ENCODE measurements at places on chromosomes 1 and 21.

DNA sequence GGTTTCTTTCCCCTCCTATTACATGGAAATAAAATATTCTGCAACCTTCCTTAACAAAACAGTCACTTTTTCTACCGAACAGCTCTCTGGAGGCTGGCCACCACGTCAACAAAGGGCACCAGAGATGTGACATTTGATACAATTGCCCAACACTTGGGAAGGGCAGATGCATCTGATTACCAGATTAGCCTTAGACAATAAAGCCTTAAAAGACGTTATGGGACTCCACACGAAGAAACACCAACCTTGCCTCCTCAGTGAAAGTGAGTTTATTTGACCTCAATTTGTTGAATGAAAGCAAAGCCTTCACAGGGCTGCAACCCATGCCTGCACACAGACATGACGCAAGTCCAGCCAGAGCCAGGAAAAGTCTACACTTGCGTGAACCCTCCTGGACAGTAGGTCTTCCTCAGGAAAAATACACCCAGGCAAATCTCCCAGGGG, 136.1 kb downstream of the TGFBR3 start:
- DNase-seq: no peak

GRCh38 chr1:113930499-113931161, 1.5 kb downstream of the HIPK1 start:
- DNase-seq: no peak

DNA sequence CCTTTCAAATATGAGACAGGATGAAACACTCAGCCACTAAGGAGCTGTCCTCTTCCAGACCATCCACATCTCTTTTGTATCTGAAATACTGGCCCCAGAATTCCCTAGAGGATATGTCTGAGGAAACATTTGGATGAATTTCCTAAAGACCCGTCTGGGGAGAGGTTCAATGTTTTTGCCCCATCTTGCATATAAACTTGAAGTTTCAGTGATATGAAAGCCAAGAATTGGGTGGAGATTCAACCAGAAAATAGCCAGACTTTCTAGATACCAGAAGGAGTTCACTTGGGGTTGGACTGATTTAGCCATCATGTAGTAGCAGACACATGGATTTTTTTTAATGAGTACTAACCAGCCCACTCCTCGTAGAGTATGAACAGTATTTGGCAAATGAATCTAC, 182.0 kb downstream of the PLPP3 start:
- no peak for DNase-seq

GRCh38 chr1:234776876-234777855, 167.2 kb upstream of the IRF2BP2 start:
- no peak for DNase-seq

DNA sequence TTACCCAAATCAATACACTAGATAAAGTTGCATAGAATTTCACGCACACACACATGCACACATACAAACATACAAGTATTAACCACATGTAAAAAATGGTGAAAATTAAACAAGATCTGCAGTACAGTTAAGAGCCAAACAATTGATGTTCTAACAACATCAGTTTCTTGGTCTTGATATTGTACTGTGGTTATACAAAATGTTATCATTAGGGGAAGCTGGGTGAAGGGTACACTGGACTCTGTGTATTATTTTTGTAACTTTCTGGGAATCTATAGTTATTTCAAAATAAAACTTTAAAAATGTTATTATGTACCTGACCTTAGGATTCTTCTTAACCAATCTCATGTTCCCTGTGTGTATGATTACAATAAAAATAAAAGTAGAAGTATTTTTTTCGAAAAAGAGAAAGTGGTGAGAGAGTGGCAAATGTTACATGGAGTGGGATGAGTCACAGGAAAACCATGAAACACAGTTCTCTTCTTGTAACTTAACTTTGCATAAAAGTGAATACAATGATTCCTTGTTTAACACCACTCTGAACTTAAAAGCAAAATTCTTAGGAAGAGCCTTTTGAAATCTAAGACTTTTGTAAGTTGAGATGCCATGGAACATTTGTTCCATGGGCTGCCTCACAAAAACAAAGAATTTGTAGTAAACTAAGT, 101.6 kb upstream of the RUNX1 start:
- DNase-seq: no peak

- DNase-seq: no peak
Observed at GRCh38 chr1:23908453-23909341, 4.5 kb downstream of the CNR2 start.

GRCh38 chr1:226719596-226720387, 19.3 kb downstream of the ITPKB start:
- DNase-seq: no peak

DNA sequence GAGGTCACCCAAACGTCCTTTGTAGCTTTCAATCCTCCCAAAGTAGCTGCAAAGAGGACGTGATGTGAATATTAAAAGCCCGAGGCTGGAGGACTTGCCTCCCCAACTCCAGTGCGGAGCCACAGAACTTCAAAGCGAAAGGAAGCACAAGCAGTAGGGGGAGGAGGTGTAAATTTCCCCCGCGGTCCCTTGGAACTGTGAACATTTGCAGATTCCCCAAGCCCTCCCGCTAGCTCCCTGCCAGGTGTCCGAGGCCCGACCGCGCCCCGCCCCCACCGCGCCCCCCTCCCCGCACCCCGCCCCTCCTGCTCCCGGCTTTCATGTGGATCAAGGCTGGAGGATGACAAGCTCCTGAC, 41.5 kb upstream of the HAO2 start:
- no peak for DNase-seq

GRCh38 chr1:33653226-33653625, 180.8 kb downstream of the ZSCAN20 start:
- DNase-seq: no peak

GRCh38 chr1:110425612-110426152, 18.2 kb upstream of the LAMTOR5 start:
- no peak for DNase-seq

- DNase-seq: no peak
Observed at GRCh38 chr1:39106801-39107327, 80.7 kb downstream of the NDUFS5 start.

- no peak for DNase-seq
Observed at GRCh38 chr1:1262071-1262470, 11.6 kb downstream of the UBE2J2 start.

DNA sequence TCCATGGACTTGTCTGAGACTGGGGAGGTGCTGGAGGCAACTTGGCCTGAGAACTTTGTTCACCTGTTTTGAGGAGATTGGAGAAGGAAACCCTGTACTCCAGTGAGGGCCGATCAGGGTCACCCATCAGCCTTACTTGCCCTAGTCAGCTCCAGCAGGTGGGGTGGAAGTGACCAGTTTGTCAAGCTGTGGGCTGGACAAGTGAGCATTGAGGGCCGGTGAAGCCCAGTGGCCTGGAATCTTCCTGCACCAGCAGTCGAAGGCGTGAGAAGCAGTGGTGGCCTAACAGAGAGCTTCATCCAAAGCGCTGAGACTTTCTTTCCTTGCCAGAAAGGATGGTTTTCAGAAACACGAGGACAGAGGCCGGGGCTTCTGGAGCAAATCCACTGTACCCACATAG, 9.6 kb downstream of the SLC37A1 start:
- no peak for DNase-seq

DNA sequence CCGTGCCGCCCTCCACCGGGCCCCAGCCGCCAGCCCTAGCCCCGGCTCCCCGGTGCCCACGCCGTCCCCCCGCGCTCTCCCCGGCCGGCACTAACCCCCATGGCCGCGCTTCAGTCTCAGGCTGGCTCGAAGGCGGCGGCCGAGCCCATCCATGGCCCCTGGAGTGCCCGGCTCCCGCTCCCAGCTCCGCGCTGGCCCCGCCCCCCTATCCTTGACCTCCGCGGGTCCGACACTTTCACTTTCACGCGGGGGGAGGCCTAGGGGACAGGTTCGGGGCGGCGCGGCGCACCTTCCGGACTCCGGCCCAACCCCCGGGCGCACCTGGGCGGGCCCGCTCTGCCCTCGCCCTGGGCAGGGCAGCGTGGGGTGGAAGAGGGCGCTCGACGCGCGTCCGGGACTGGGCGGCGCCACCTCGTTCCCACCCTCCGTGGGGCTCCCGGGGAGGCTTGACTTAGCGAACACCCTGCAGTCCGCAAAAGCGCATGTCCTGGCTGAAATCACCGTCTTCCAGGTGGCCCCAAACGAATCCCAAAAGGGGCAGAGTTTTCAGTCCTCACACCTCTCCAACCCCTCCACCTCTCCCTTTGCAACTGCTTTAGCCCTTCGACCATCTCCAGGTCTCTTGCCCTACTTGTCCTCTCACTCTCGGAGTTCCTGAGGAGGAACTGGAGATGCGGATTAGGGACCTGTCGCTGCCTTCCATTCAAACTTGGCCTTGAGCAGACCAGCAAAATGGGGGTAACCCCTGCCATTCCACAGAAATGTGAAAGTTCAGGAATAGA, 3.9 kb upstream of the DENND2D start:
- DNase-seq: peak; percentile 37

DNA sequence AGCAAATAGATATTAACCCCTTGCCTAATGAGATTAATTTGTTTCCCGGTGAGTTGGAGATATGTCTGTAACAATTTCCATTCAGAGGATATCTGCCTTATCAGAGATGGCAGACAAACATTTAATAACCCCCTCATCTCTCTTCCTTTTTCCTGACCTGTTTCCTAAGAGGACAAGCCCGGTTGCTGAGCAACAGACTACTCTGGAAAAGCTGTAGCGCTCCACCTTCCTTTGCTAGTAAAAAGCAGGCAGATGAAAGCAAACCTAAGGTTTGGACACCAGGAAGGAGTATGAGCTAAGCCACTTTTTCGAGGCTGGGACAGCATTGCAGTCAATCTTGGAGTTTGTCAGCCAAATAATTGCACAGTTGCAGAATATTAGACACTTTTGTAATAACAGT, 82.4 kb downstream of the RGS21 start:
- no peak for DNase-seq

DNA sequence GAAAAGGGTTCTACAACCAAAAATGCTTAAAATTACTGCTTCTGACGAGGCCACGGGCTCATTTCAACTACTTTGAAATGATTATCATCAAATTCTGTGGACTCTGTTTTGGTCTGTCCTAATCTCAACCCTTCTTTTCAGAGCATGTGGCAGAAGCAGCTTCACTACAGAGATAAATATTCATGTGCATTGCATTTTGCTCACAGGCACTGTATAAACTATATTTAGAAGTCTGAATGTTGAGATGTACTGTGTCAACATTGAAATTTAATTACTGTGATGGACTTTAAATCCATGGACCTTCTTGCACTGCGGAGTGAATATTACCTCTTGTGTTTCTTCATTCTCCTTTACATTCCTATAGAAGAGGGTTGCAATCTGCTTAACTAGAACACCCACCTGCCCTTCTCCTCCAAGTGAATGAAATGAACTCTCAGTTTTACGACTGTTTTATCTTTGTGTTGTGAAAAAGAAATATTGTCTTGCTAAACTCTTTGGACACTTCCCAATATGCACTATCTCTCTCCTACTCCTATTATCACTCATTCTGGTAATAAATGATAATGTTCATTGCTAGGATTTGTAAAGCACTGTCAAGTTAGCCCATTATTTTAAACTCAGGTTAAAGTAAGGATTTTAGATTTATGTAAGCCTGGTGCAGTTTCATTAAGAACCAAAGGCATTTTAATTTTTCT, 281.2 kb upstream of the ST6GALNAC5 start:
- no peak for DNase-seq

DNA sequence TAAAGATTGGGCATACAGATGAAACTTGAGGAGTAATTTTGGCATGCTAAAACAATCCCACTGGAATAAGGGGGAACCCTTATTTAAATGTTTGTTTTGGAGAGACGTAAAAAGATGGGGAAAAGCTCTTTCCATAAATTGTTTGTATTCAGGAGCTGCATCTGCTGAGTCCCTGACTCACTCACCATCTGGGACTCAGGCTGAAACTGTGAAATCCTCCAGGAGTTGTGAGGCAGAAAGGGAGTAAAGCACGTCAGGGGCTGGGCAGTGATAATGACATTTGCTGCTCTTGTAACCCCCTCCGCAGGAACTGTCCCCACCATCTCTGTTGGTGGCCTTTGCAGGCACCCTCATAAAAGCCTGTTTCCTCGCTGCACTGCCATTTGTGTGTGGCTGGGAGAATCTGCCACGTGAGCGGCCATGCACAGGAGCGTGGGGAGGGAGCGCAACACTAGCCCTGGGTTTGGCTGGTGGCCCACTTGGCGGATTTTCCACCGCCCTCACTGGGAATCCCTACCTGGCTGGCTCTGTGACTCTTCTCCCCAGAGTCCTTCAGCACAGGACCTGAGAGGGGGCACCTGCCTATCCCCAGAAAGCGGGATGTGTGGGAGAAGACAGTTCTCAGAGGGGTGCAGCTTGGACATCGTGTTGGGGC, 45.3 kb downstream of the ZSCAN20 start:
- DNase-seq: no peak

- no peak for DNase-seq
Observed at GRCh38 chr1:223831755-223832636, 13.8 kb downstream of the TP53BP2 start.

DNA sequence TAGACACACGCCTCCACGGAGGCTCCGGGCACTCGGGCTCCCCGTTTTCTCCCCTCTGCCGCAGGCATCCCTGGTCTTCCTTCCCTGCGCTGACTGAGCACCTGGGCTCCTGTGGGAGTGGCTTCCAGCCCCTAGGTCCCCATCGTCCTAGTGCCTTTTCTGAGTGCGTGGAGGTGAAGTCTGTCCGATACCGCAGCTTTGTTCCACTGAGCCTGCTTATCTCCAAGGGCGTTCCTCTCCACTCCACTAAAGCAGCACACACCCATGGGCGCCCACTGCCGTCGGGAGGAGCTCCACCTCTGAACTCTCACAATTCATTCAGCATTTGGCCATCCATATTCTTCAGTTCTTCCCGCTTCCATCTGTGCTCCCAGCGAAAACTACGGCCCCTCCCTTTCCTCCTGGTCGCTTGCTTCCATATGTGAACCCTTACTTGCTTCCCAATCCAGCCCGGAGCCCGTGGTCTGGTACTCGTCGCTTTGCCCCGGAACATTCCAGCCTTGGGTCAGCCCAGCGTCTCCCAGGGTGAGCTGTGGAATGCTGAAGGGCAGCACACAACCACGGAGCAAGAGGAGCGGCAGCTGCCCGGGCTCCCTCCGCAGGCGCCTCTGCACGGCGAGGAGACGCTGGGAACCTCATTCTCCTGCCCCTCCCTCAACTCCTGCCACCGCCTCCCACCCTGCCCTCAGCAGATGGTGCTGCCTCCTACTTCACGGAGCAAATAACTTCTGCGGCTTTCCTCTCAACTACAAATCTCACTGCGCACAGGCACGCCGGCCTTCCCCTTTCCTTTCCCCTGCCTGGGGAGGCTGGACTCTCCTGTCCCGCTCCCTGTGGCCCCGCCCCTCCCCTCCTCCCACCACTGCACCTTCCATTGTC, 27.5 kb downstream of the ATP8B2 start:
- no peak for DNase-seq

GRCh38 chr1:217354895-217355294, 276.0 kb downstream of the GPATCH2 start:
- no peak for DNase-seq

GRCh38 chr1:28248273-28249012, 10.9 kb upstream of the SESN2 start:
- DNase-seq: no peak

GRCh38 chr1:209527993-209528717, 55.4 kb upstream of the CAMK1G start:
- no peak for DNase-seq

DNA sequence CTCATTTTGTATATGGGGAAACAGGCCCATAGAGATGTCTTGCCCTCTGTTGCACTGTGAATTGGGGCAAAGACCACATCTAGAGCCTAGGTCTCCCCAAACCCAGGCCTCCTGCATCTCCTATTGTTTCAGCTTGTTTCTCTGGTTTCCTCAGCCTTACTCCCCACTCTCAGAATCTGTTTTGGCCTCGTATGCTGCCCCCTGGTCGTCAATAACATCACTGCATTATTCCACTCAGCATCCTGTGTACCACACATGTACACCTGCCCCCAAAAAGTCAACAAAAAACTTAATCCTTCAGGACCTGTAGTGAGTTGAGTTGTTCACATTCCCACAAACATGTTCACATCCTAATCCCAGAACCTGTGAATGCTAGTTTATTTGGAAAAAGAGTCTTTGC, 184.8 kb downstream of the BRINP2 start:
- DNase-seq: no peak
